ENCODE measurements at places on chromosomes 5 and 9. TPM values are rescaled to one million over a fixed set of nuclear protein-coding genes. Genes with fewer than 3 reads are reported as not detected.

The UNC5A gene
- total RNA-seq: 0.70 TPM

DNA sequence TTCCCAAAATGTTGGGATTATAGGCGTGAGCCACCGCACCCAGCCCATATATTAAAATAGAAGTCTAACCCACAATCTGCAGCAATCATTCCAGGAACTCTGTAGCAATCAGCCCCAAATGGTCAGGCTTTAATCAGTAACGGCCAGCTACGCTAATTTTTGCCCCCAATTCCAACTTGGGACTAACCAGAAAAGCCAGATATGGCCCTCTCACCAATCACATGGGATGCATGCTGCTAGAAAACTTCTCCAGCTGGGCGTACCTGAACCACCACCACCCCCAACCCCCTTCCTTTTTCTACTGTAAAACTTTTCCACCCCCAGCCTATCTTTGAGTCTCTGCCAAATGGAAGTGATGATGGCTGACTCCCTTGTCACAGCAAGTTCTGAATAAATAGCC, 4.1 kb downstream of the SUSD1 start:
- H3K27ac ChIP-seq: no peak overlapping the region
- H3K4me3 ChIP-seq: peak overlapping the region; percentile 54
- H3K36me3 ChIP-seq: peaks cover 19% of the 10 kb centered on the region
- H3K27me3 ChIP-seq: peaks cover 11% of the 10 kb centered on the region
- DNase-seq: no peak

DNA sequence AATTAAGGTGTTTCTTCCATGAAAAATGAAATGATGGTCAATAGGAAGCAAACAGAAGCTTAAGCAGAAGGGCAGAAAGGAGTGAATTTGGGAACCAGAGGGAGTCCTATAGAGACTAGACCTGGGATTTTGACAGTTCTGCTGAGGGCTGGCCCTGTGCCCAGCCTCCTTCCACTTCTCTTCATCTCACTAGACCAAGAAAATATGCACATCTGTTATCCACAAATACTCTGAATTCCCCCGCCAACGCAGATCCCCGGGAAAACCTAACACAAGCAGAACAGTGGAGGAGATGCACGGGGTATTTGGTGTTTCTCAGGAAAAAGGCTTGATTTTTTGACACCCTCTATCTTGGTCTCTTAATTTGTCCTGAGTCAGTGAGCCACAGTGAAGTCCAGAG, 22.7 kb downstream of the GRIA1 start:
- H3K36me3 ChIP-seq: no peaks in the 10 kb centered on the region
- H3K27me3 ChIP-seq: peaks cover 2% of the 10 kb centered on the region

The MSX2 gene
- total RNA-seq: 1.1 TPM

- no peak overlapping the region for H3K27ac ChIP-seq
- peaks cover 16% of the 10 kb centered on the region for H3K4me1 ChIP-seq
- no peak for DNase-seq
- H3K36me3 ChIP-seq: peaks cover 5% of the 10 kb centered on the region
Measured at GRCh38 chr5:137206030-137206715, 293.0 kb downstream of the SPOCK1 start.
